Activated CD4-positive, alpha-beta T cell treated with anti-CD3 and anti-CD28 coated beads for 4 hours (primary cell): ENCODE measurements at places on chromosomes 7 and 10.

DNA sequence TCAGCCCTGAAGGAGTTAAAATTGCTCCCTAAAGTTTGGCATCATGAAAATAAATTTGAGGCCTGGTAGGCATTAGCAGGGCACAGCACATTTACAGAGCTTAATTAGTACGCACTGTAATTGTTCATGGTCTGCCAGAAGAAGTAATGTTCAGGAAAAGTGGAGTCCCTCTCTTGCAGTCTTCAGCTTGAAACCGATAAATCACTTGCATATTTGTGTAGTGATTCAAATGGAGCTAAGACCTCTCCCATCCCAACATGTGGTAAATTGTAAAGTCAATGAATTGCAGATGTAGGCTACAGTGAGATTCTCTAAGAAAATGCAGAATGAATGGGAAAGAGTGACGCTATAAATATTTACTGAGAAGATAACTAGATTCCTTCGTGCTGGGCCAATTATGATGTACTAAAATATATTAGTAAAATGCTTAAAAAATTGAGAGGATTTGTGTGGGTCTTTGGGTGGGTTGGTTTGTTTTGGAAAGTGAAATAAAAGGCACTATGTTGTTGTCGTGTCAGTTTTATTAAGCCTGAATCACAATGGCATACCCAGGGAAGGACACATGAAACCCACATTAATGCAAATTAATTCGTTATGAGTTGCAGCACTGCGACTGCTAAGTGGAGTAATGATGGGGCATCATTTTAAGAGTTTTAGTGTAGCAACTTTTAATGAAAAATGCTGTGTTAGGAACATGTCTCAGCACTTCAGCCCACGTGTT lies 8.4 kb downstream of the TCF7L2 start:
- DNase-seq = no peak

DNA sequence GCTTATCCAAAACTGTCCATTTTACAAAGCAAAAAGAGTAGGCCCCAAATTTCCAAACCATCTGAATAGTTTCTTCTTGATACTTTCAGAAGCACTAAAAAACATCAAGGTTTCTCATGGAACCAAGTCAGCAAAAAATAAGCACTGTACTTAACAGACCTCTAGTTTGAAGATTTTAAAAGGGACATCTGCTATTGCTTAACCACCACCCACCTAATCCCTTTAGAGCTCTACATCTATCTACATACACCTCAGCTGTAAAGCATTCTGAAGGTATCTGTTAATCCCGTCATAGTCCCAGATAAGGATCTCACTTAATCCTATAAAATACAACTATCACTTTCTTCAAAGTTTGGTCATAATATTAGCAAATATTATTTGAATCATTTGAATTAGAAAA lies 72.3 kb downstream of the HIBADH start:
- DNase-seq = no peak

GRCh38 chr10:116223289-116223688 lies 49.7 kb downstream of the GFRA1 start:
- DNase-seq = no peak

DNA sequence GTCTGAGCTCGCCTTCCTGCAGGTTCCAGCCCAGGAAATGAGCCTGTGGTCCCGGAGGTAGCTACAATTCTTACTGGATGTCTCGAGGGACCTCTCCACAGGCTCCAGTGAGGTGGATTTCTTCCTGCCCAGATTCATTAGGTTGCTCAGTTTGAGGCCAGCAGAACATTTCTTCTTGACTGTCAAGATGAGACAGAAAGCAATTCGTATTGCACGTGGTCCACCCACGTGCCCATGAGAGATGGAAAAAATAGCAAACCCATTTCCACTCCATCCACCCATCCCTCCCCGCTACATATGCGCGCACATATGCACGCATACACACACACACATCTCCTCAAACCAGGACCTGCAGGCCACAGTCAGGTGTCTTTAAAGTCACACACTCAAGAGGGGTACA lies 68.7 kb downstream of the VWA2 start:
- no peak for DNase-seq

GRCh38 chr10:124745673-124746072 lies 1.5 kb upstream of the FAM53B start:
- DNase-seq = no peak
